Activated CD8-positive, alpha-beta memory T cell treated with anti-CD3 and anti-CD28 coated beads for 4 hours (primary cell): ENCODE measurements at places on chromosomes 7 and 10.

DNA sequence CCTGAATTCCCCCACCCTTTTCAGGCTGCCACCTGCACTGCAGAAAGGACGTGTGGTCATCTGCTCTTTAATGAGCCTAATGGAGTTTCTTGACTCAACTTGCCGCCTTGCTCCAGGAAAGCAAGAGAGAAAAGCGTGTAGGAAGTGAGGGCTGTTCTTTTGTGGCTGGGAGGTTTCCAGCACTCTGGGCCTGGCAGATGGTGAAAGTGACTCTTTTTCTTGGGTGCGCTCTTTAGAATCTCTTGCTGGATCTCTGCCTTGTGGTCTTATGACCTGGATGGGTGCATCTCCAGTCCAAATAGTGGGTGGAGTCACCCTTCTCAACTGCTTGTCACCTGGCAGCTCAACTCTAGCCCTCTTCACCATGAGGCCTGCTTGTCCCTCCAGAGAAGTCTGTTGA is 244.0 kb downstream of the SORCS1 start:
- no peak for DNase-seq

- no peak for DNase-seq
These were observed 42.6 kb upstream of the AMPH start for GRCh38 chr7:38673795-38674194.

DNA sequence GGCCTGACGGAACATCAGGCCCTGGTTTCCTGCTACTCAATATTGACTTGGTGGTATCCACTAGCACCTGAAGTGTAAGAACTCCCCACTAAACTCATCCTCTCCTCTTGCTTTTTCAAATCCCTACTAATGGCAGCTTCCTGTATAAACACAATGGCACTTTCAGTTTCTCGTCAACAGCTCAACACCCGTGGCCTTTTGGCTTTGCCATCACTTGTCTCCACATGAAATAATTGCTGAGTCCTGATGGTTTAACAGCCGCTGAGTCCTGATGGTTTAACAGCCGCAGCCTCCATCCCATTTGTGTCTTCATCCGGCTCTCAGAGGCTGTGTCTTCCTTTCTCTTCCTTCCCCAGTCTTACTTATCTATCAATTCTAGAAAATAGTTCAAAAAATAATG is 261.4 kb upstream of the PITRM1 start:
- DNase-seq = no peak

GRCh38 chr10:22899775-22900174 is 28.1 kb upstream of the ARMC3 start:
- DNase-seq = no peak

GRCh38 chr10:117355072-117355471 is 20.2 kb downstream of the PDZD8 start:
- no peak for DNase-seq

DNA sequence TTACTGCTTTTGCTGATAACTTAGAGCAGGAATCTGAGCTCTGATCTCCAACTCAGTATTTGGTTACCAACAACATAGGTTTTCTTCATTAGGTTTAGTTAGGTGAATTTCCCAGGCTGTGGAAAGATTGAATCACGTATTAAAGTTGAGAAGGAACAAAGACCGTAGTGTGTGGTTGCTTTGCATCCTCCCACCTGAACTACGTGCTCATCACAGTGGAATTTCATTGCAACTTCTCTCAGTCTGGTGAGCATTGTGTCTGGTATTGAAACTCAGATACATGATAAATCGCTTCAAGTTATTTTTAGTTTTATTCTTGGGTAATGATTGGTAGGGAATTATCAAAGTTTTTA is 139.4 kb upstream of the AKR1E2 start:
- DNase-seq = no peak

DNA sequence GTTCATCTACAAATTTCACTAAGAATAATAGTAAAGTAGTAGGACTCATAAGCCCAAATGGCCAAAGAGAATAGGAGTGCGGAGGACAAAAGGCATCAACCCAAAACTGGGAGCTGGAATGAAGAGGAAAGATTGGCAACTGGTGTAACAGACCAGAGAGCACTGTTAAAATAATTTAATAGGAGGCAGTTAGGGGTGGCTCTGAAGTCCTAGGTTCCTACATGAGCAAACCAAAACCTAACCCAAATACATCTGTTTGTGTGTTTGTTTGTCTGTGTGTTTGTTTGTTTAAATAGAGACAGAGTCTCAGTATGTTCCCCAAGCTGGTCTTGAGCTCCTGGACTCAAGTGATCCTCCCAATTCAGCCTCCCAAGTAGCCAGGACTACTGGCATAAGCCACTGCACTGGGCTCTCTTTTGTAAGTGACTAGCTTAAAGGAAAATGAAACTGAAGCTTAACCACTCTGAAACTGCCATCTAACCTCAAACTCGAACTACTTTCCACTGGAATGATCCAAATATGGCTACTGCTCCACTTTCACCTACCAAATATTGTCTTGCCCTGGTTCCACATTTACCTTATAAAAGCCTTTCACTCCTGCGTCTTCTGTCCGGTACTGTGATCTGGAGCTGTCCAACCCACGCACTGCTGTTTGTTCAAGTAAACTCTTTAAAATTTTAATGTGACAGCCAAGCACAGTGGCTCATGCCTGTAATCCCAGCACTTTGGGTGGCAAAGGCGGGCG is 94.9 kb downstream of the AKR1D1 start:
- no peak for DNase-seq

DNA sequence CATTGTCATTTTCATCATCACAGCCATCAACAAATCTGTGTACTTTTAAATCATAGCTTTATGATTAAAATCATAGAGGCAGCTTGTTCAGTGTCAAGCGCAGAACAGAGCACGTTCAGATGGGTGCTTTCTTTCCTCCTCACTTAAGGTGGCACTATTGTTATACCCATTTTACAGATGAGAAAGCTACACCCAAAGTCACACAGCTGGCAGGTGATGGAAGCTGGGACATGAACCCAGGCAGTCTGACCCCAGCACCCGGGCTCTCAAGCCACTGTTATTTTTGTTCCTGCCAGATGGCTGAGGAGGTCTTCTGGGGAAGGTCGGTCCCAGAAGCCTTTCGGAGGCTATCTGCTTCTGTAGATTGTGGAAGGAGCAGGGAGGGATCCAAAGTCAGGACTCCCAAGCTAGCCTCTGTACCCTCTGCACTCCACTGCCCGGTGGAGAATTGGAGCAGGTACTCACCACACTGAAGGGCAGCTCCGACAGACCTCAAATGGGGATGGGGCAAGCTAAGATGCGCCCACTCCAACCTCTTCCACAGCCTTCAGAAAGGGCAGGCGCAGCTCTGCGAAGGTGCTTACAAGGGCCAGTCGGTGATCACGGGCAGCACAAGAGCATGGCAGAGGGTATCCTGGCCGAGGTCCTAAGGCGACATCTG is 610 bp downstream of the AVPI1 start:
- no peak for DNase-seq

- no peak for DNase-seq
These were observed 594 bp downstream of the CNNM1 start for GRCh38 chr10:99329554-99330346.

DNA sequence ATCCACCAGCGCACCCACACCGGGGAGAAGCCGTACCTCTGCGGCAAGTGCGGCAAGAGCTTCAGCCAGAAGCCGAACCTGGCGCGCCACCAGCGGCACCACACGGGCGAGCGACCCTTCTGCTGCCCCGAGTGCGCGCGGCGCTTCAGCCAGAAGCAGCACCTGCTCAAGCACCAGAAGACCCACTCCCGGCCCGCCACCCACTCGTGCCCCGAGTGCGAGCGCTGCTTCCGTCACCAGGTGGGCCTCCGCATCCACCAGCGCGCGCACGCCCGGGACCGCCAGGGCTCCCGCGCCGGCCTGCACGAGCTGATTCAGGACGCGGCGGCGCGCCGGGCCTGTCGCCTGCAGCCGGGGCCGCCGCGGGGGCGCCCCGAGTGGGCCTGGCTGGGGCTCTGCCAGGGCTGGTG is 17.7 kb downstream of the ZNF775 start:
- DNase-seq = no peak

GRCh38 chr10:75883081-75884072 is 452.0 kb downstream of the LRMDA start:
- DNase-seq = no peak

- DNase-seq = no peak
These were observed 129.5 kb upstream of the PCGF5 start for GRCh38 chr10:91090761-91091529.

DNA sequence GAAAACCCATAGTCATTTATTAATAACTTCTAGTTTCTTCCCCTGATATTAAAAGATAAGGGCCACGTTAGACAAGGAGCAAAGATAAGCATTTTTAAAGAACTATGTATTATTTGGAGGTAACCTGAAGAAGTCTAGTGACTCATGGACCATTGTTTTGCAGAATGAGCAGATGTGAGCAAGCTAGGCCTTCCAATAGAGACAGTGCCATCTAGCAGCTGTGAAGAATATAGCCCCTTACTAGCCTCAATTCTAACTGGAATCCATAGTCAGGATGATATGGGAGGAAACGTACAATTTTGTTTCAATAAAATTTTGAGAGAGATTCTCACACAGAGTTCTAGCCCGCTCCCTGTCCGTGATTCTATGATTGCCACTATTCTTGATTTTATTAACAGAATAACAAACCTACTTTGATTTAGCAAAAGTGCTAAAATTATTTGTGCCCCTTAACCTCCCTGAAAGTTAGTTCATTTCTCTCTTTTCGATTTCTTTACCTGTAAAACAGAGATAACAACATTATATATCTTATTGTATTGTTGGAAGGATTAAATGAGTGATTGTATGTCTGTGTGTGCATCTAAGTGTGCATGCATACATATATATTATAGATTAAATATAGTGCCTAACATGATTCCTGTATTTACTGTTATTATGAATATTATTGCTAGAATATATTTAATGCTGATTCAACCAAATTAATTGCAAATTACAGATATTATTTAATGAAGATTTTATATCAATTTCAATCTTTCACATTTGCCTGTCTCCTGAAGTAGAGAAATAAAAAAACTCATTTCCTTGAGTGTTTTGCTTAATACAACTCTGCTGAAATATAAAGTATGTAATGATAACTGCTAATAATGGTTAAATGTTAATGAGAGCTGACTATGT is 22.7 kb downstream of the FAM237B start:
- no peak for DNase-seq

DNA sequence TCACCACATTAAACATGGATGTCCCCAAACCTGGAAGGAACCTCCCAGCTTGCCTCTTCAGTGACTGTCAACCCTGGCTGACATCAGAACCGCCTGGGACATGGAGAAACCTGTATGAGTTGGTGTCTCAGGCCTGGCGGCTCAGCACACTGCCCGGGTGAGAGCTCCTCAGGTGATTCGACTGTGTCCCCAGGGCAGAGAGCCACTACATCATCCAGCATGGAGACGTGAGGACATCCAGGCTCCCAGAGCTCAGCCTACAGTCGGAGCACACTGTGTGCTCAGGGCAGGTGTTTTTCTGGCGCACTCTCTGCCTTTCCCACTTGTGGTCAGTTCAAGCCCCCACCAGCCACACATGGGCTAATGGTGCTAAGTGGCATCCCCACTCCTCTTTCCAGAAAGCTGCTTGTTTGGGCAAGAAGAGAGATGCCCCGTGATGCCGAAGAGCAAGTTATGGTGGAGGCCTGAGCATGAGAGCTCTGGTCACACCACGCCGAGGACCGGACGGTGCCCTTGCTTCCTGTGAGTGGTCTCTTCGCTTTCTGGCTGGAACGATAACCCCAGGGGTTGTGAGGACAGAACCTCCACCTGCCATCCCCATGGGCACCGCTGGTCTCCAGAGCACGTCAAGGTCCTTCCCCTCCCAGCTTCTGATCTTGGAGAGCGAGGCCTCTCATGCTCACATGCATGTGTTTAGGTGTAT is 38.5 kb downstream of the AMZ1 start:
- DNase-seq = no peak

GRCh38 chr7:73329861-73330581 is 2.1 kb downstream of the FKBP6 start:
- DNase-seq = no peak

DNA sequence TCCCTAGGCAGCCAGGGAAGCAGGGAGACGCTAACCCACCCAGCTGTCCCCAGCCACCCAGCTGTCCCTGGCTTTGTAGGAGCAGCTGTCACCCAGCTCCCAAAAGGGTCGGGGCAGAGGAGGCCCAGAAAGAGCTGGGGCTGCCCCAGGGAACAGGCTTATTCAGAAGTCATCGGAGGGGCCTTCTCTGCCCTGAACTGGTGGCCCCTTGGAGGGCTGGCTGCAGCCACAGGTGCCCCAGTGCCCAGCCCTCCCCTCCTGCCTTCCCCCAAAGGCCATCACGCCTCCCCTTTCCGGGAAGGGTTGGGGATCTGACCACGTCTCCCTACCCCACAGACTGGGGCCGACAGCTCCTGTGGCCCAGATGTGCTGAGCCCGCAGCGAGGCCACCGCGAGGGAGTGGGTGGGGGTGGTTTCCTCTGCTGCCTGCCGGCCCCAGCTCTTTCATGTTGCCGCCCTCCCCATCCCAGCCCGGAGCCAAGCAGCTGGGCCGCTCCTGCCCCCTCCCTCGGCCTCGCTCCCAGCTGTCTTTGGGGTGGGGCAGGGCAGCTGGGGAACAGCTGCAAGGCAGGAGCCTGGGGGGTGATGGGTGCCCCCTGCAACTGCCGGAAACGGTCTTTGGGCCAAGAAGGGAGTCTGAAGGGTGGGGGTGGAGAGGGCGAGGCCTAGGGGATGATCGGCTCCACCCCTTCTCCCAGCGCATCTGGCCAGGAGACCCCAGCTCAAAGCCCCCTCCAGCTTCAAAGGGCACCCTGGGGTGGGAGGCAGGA is 16.8 kb downstream of the TRIM8 start:
- no peak for DNase-seq

DNA sequence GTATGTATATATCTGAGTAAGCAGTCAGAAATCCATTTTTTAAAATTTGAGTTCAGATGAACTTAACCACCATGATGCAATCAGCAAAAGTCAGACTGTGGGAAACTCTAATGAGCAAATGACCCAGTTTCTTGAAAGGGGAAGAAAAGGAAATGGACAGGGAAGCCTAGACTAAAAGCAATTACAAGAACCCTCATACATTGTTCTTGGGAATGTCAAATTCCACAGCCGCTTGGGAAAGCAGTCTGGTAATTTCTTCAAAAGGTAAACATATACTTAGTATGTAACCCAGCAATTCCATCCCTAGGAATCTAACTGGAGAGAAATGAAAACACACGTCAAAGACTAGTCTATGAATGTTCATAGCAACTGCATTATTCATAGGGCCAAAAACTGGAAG is 16.4 kb upstream of the FOXK1 start:
- no peak for DNase-seq

- DNase-seq = no peak
These were observed 421.0 kb downstream of the THSD7A start for GRCh38 chr7:11410656-11411644.

- no peak for DNase-seq
These were observed 147.1 kb upstream of the STEAP1 start for GRCh38 chr7:90007001-90007654.

GRCh38 chr7:123327661-123328060 is 127.9 kb upstream of the SLC13A1 start:
- DNase-seq = no peak

GRCh38 chr10:51804866-51805265 is 105.5 kb upstream of the CSTF2T start:
- no peak for DNase-seq
